ENCODE measurements at places on chromosomes 13 and 19.
A peak's percentile ranks its signal among the peaks of the same experiment; 100 is the strongest.

- DNase-seq: no peak
Measured at GRCh38 chr13:32173881-32174280, 141.3 kb downstream of the ZAR1L start.

DNA sequence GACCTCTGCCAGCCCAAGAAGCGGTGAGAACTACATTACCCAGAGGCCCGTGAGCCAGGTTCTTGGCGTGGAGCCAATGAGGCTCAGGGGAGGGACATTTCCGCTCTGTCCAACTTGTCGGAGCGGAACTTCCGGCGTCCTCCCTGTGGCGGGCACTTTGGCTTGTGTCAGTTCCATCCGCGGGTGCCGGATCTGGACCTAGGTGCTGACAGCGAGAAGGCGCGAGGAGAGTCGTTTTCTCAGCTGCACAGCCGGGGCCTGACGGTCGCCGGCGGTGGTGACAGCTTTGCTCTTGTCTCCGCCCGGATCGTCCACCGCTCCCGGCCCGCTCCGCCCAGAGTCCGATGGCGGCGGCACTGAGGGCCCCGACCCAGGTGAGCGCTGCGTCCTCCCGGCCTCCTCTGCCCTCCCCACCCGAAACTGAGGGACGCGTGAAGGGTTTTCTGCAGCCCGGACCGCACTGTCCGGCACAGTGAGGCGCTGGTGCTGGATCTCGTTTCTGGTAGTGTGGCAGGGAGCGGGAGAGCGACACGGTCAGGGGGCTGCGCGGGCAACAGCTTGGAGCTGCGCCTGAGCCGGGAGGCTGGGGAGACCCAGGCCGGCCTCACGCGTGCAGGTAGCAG lies at the start of gene ZNF530:
TSS of gene ZNF530 (plus strand) at position 125 of the 623 bp plus-strand sequence. CDS start 4,461 bp downstream, outside the sequence.
- peak; percentile 62 for DNase-seq

- DNase-seq: no peak
Measured at GRCh38 chr19:29769997-29770396, 41.8 kb upstream of the CCNE1 start.

DNA sequence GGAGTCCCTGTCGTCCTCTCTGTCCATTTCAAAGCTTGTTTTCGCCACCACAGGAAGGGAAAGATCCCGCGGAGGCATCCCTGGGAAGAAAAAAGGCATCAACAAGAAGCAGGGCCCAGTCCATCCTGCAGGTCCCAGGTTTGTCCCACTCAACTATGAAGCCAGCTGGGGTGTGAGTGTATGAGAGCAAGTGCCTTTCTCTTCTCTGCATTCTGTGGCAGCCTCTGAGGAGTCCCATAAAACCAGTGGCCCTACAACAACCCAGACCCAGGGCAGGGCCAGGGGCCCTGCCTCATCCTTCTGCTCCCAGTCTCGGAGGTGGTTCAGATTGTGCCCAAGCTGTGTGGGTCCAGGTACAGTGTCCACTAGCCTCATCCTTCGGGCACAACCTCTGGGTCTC lies 18.9 kb downstream of the PEG3 start:
- DNase-seq: no peak

DNA sequence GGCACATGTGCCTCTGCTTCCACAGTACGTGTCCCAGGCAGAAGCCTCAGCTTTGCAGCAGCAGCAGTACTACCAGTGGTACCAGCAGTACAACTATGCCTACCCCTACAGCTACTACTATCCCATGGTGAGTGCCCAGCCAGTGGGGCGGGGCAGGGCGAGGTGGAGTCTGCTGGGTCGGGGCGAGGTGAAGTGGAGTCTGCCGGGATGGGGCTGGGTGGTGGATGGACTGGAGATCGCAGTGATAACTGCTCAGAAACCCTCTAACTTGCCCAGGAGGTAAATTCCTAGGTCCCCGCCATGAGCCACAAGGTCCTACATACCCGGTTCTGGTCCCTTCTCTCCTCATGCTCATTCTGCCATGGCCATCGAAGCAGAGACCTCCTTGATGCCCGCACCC lies 3.6 kb downstream of the LENG8 start:
- DNase-seq: no peak

DNA sequence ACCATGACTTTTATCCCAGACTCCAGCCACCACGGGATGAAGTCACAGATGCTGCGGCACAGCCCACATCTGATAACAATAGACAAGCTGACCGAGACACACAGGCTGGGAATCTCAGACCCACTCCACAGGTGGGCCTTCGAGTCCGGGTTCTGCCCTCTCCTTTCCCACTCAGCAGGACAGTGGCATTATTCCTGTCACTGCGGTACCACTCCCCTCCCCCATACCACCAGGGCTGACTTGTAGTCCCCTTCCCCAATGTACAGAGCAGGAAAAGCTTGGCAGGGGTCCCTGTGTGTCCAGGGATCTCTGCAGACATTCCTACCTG lies 179 bp upstream of the AMER2 start:
- DNase-seq: no peak

DNA sequence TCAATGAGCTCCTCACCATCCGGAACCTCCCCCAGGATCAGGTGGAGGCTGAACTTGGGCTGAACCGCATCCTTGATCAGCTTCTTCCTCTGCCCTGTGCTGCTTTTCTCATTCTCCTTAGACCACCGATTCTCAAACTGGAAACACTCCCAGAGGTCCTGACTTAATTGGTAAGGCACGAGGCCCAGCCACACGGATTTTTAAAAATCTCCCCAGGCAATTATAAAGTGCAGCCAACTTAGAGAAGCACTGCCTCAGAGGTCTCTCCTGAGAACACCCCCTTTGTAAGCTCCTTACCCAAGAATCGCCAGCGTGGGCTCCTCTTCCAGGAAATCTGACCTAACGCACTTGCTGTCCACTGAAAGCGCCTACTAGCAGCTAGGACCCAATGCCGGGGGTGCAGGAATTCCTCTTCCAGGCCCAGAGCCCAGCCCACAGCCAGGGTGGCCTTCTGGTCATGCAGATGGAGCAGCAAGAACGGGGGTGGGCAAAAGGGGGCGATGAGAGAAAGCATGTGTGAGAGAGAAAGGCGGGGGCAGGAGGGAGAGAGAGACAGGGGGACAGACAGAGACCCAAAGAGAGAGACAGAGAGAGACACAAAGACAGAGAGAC lies 66.9 kb upstream of the CACNA1A start:
- DNase-seq: no peak

DNA sequence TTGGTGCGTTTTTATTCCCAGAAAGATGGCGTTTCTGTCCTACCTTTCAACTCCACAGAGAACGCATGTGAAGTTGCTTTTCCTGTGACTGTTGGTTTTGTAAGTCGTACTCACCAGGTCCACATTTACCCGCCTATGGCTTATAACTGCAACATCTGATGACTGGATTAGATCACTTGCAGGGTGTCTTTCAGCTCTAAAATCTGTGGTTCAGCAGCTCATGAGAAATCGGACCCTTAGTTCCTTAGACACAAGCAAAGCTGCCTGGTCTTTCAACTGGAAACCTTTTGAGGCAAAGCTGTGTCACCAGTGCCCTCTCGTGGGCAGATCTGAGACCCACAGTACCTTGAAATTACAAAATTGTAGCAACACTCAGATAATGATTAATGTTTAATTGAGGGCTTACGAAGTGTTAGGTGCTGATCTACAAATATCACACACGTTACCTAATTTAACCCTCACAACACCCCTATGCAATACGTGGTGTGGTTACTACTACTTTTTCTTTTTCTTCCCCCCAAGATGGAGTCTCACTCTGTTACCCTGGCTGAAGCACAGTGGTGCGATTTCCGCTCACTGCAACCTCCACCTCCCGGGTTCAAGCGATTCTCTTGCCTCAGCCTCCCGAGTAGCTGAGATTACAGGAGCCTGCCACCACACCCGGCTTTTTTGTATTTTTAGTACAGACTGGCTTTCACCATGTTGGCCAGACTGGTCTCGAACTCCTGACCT lies 65.4 kb downstream of the RUBCNL start:
- no peak for DNase-seq

- DNase-seq: no peak
Measured at GRCh38 chr19:35757231-35757748, 461 bp upstream of the HSPB6 start.

- DNase-seq: no peak
Measured at GRCh38 chr19:50722201-50723013, 757 bp upstream of the CLEC11A start.

DNA sequence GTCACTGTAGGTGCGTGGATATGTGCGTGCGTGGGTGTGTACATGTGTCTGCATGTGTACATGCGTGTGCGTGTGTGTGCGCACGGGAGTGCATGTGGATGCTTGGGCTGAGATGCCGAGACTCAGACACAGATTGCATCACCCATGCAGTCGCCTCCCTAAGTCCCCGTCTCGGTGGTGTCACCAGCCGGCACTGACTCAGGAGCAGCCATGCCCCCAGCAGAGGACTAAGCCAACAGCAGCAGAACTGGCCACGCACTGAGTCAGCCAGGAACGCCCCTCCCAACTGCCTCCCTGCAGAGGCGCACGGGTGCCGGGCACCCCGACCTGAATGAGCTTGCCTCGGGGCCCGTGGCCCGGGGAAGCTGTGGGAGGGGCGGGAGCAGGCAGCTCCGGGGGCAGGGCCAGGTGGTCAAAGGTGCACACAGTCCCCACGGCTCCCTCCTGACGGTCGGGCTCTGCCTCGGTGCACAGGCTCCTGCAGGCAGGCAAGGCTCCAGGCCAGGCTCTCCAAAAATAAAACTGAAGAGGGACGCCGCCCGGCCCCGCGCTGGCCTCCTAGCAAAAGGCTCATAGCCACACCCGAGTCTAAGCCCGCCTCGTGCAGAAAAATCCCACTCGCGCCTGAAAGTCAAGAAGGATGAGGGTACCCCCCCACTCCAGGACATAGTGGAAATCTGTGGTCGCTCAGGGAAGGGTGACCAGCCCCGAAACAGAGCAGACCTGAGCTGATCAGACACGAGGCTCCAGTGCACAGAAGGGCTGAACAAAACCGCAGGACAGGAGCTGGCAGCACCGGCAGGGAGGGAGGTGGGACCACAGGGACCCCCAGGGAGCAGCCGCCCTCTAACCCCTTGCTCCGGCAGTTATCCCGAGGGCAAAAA lies 49.2 kb downstream of the GADD45B start:
- no peak for DNase-seq

GRCh38 chr13:93220073-93220472 lies 6.5 kb upstream of the GPC6 start:
- no peak for DNase-seq

DNA sequence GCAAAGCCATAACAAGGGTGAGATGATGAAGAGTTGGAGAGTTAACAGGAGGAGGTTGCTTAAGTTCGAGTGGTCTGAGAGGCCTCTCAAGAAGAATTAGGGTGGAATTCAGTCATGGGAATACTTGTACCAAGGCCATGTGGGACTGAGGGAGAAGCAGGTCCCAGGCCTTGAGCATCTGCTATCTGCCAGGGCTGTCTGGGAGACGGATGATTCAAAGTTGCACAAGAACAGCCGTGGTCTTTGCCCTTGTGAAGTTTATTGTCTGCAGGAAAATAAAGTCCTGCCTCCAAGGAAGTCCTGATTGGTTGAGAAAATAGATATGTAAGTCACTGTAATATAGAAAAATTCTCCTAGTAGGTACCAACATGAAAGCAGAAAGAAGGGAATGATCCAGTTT lies 178.8 kb upstream of the RFC3 start:
- no peak for DNase-seq

GRCh38 chr13:97339988-97340749 lies 93.8 kb upstream of the RAP2A start:
- no peak for DNase-seq
